ENCODE measurements at places on chromosomes 16 and 17.

- DNase-seq, result no peak
These were observed 72.2 kb downstream of the RPGRIP1L start for GRCh38 chr16:53631236-53632025.

DNA sequence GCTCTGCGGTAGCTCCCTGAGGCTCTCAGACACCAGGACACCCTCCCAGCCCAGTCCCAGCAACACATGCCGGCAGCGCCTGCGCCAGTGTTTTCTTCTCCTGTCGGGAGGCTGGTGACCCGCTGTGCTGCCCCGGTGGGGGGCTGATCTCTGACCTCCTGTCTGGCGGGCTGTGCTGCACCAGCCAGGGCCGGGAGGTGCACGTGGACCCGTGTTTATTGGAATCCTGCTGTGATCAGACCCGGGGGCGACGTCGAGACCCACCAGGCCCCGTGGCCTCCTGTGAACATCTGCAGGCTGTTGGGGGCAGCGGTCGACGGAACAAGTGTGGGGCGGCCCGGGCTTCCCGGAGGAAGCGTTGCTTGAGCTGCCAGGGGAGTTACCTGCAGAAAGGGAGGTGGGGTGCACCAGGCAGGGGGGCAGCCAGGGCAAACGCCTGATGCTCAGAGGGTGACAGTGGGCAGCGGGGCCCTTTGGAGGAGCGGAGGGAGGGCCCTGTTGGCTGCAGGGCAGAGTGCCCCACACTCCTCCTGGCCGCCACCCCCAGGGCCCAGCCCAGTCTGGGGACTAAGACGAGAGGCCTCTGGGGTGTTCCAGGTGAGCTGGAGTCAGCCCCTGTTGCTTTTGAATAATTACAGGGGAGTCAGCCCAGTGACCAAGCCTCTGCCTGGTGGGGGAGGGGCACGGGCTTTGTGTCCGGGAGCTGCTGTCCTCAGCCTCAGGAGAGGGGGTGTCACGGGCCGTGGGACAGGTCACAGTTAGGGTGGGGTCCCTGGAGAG is 2.3 kb upstream of the SSTR5 start:
- no peak for DNase-seq

DNA sequence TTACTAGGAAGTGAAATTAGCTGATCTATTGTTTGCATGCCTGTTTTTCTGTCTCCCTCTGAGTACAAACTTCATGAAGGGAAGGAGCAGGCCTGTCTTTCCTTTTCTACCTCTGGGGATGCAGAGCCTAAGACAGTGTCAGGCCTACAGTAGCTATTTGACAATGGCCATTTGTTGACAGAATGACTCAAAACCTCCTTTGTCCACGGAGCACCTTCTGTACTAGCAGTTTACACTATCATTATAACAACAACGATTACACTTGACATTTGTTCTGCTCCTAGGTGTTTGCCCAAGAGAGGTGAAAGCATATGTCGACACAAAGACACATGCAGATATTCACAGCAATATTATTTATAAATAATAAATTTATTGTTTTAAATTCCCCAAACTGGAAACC is 132.3 kb upstream of the IRX3 start:
- no peak for DNase-seq

DNA sequence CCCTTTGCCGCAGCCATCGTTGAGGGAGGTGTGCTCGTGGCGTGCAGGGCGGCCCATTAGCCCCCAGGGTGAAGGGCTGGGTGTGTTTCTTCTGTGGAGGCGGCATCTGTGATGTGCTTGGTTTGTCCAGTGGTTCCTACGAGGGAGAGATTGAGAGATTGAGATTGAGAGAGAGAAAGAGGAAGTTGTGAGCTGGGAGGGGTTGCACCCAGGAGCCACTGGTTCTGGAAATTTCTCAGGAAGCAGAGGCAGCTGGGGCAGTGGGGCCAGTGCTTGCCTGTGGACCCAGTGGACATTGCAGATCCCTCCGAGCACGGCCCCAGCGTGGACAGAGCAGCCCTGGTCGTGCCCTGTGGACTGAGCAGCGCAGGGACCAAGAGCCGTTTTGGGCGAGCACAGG is 72.0 kb upstream of the ZNF750 start:
- no peak for DNase-seq

GRCh38 chr16:10086620-10087019 is 95.6 kb downstream of the GRIN2A start:
- no peak for DNase-seq

- no peak for DNase-seq
These were observed 480.2 kb downstream of the HS3ST3B1 start for GRCh38 chr17:14781123-14781522.

GRCh38 chr17:1620486-1620885 is 8.1 kb downstream of the SLC43A2 start:
- no peak for DNase-seq

- no peak for DNase-seq
These were observed 85.3 kb downstream of the OR1D5 start for GRCh38 chr17:2978116-2978515.

DNA sequence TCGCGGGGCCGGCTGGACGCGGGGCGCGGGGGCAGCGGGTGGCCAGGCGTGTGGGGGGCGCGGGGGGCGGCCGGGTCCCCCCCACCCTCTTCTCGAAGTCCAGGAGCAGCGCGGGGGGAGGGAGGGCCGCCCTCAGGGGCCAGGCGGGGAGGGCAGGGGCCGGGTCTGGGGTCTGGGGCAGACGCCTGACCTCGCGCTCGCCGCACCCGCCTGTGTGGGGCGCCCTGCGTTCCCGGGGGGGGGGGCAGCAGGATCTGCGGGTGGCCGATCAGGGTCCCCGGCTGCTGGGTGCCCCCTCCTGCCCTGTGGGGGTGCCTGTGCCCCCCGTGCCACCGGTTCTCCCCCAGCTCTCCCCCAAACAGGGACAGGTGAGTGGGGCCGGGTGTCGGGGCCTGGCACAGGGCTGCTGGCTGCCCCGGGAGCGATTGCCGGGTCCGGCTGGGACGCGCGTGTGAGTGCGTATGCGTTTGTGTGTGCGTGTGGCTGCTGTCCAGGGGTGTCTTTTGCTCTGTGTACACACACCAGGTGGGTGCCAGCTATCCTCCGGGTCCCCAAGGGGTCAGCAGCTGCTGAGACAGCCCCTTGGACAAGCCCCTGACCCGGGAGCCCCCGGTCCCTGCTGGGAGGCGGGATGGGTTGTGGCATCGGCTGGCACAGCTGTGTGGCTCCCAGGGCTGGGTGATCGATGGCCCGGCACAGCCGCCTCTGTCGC is 663 bp downstream of the PRR35 start:
- DNase-seq, result no peak

All from activated T-helper 2 cell treated with anti-CD3 and anti-CD28 coated beads, Interferon-gamma antibody, Interleukin-2, Interleukin-4, amounts not matched to agents 10 μg/mL and 5 μg/mL and 100 μg/mL, durations not matched to agents 14 hours and 24 hours and 36 hours (primary cell).